Skin of body (tissue), 3 donors: ENCODE measurements at places on chromosomes 4 and X. TPM values are rescaled to one million over a fixed set of nuclear protein-coding genes. Genes with fewer than 3 reads are reported as not detected.

Gene TMEM271
- total RNA-seq: 0.30 TPM

Gene ADAMTS3
- total RNA-seq: 2.4 TPM

Gene PDLIM3
- 52.5 TPM for total RNA-seq

Gene TCEAL7
- total RNA-seq: 44.0 TPM

Gene ZNF711
- total RNA-seq: 25.4 TPM

Gene CT45A3
- total RNA-seq: not detected

Gene HS3ST1
- total RNA-seq: 0.69 TPM

DNA sequence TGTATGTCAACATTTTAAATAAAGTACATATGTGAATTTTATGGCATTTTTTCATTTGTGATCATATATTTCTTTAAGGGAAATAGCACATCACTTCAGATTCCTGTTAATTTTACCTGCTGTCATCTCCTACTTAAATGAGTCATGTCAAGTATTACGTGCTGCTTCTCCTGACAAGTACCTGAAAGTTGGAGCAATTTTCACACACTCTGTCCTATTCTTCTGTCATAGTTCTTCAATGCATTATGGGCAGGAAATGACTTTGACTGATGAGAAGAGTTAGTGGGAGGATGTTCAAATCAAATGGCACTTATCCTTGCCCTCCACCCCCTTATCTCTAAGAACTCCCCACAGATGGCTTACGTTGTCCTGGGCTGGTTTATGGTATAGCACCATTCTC, 64.2 kb upstream of the SYTL5 start:
- no peak for DNase-seq

- no peak for DNase-seq
Observed at GRCh38 chrX:66053414-66053813, 13.5 kb upstream of the VSIG4 start.

DNA sequence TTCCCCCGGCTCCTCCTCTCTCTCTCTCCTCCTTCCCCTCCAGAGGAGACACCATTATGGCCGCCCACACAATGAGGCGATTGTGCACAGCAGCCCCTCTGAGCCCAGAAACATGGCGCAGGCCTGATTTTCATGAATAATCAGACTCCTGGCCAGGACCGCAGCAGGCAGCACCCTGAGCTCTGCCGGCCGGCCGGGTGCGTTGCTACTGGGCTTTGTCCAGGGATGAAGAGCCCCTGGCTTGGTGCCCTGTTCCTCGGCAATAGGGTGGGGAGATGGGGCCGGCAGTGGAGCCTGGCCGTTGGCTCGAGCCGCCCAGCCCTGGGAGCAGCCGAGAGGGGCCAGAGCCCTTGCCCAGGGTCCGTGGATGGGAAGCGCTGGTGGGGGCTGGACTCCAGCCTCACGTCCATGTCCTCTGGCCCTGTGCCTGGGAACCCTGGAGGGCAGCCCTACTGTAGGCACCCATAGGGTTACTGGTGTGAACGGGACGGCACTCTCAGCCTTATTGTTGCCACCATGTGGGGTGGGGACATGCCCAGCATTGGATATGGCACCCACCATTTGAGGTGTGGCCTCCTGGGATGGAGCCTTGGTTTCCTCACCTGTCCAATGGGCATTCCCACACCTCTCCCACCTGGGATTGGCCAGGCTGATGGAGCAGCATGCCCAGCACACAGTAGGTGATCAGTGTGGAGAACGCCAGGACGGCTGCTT, 103.0 kb downstream of the SORCS2 start:
- no peak for DNase-seq

DNA sequence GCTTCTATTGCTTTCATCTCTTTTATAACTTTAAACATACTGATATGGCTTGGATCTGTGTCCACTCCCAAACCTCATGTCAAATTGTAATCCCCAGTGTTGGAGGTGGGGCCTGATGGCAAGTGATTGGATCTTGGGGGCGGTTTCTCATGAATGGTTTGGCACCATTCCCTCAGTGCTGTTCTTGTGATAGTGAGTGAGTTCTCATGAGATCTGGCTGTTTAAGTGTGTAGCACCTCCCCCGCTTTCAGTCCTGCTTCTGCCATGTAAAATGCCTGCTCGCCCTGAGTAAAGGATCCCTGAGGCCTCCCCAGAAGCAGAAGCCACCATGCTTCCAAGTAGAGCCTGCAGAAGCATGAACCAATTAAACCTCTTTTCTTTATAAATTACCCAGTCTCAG, 17.7 kb downstream of the MND1 start:
- no peak for DNase-seq

GRCh38 chr4:85431881-85432485, 43.0 kb upstream of the ARHGAP24 start:
- peak; percentile 72 for DNase-seq

GRCh38 chr4:12712648-12713339, 771.3 kb downstream of the RAB28 start:
- no peak for DNase-seq

DNA sequence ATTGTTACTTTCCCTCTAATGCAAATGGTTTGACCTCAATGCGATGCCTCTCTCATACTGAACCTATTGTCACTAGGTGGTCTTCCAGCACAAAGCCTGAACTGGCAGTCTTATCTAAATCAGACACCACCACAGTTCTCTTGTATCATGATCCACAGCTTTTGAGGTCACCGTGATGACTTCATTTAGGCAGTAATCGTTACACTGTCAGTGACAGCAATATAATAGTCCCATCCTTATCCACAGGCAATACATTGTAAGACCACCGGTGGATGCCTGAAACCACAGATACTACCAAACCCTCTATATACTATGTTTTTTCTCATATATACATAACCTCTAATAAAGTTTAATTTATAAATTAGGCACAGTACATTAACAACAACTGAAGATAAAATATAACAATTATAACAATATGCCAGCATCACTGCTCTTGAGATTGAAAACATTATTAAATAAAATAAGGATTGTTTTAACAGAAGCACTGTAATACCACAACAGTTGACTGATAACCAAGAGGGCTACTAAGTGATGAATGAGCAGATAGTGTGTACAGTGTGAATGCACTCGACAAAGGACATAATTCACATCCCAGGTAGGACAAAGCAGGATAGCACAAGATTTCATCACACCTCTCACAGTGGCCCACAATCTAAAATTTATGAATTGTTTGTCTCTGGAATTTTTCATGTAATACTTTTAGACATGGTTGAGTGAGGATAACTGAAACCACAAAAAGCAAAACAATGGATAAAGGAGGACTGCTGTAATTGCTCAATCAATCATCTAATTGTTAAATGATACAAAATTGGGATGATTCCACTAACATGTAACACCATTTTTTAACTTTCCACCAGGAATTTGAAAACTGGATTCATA, 419.4 kb downstream of the CENPC start:
- no peak for DNase-seq

- DNase-seq: no peak
Observed at GRCh38 chr4:137635601-137636000, 103.3 kb upstream of the PCDH18 start.

DNA sequence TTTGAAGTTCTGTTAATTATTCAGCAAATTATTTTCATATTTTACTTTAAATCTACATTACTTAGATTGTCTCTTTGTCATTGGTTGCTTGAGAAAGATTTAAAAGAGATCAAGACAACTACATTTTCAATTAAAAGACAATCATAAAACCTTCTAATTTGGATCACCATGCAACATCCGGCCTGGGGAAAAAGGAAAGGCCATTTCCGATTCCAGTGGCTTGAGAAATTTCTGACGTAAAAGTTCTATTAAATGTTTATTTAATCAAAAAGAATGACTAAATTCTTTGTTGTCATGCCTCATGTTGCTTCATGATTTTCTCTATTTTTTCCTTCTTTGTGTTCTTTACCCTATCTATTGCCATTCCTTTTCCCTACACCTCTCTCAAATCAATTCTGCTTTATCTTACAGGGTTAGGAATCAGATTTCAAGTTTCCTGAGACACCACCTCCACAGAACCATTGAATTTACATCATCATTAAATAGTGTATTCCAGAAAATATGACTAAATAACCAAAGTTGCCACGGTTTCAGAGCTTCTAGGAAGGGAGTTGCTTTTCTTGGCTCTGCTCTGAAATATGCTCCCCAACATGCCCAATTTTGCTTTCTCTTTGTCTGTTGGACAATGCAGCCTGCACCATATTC, 124.6 kb upstream of the ACSL4 start:
- no peak for DNase-seq

DNA sequence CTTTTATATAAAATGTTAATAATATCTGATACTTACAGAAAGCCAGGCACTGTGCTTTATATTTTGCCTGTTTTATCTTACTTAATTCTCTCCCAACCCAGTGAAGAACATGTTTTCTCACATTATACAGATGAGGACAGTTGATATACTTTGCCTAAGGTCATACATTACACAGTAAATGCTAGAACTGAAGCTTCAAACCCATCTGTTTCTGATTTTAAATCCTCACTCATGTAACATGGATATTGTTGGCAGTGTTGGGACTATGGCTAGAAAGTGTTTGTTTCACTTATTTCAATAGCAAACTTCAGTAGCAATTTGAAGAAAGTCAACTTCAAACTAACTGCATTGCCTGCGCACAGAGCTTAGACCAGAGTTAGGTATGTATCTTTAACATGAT, 57.4 kb downstream of the RAPGEF2 start:
- peak; percentile 51 for DNase-seq

- no peak for DNase-seq
Observed at GRCh38 chr4:185787926-185788679, 23.9 kb downstream of the SORBS2 start.

- DNase-seq: no peak
Observed at GRCh38 chrX:10922159-10922558, 189.0 kb upstream of the HCCS start.

DNA sequence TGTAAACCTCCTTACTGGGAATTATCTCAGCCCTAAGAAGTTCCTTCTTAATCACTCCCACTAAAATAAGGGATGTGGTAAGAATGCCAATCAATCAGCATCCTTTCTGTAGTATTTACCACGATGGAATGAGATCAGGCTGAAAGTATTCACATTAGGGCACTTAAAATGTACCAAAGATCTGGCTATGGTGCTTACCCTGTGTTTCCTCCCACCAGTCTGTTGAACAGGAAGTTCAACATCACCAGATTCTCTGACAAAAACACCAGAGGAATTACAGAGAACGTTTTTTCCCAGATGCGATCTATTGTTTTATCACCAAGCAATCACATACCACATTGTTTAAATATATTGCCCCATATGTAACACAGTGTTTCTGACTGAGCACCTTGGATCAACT, 2.1 kb upstream of the CLCN3 start:
- no peak for DNase-seq

DNA sequence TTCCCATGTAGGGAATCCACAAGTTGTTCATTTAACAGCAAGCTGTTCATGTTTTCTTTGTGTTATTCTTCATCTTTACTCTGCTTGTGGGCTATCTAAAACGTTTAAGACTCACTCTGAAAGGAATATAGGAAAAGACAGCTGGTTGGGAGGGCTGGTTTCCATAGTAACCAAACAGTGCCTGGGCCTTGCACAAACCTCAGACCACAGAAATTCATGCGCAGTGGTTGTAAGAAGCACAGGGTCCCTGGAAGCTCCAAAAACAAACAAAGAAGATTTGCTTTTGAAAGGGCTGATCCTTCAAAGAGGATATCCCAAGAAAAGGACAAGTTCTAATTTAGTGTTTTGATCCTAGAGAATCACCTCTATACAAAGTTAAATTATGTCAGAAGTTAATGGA, 7.8 kb downstream of the SERTM2 start:
- peak; percentile 48 for DNase-seq

DNA sequence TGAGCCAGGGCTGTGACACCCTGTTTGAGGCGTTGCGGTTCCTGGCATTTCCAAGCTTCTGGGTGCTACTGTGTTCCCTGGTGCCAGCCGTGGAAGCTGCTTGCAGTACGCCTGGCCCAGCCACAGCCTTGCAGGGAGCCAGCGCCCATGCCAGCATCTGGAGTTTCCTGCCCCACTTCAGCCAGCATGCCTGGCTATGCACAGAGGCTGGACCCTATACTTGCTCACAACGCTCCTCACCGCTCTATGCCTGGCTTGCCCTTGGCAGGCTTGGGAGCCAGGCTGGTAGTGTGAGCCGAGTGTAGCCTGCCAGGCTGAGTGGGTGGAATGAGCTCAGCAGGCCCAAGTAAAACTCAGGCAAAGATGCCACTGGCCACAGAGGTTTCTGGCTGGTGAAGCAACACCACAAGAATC, 22.4 kb downstream of the PRRG1 start:
- DNase-seq: no peak

GRCh38 chr4:23028875-23029274, 336.1 kb downstream of the GBA3 start:
- no peak for DNase-seq

DNA sequence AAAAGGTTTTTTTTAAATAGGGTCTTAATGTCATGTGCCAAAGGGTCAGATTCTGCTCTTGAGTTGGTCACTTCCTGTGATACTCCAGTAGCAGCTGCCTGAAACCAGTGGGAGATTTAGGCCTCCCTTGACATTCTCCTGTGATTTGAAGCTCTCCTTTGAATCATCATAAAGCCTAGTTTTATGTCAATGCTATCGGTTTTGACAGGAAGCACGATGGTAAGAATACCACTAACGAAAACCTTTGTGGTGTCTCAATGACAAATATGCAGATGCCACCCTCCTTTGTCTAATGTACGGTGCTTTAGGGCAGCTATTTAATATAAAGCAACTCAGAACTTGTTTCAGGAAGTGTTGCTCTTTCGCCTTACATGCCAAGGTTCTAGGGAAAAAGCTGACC, 44.2 kb downstream of the CCNI start:
- no peak for DNase-seq

DNA sequence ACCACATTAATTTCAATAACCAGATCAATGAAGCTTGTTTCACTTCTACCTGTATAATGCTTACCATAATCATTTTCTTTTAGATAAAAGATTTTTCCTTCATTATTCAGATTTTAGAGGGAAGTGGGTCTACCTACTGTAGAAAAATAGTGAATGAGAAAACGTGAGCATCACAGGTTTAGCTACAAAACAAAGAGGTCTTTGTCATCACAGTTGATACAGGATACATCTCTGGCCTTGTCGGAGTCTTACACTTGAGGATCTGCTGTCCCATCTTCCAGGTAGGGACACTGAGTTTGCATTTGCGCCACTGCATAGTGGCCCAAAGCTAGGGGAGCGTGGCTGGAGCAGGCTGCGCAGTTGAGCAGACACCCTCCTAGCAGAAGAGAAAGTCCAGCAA, 710 bp downstream of the CLDN24 start:
- DNase-seq: no peak

DNA sequence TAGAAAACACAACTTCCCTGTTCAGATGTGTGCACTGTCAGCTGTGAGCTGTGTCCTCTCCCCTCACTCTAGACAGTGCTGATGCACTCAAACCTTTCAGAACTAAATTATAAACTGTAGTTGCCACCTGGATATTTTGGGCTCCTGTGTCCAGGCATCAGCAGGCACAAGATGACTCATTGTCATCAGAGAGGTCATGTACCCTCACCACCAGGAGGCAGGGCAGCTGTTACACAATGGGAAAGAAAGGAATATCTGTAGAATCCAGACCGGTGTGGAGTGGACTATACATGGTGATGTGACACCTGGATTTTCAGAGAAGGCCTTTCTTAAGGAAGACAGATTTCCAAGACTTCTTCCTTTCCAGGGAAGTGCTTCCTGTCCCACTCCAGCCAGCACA, 854.4 kb upstream of the AGA start:
- no peak for DNase-seq
